Immature natural killer cell (primary cell): ENCODE measurements at places on chromosomes 3 and 15. TPM values are rescaled to one million over a fixed set of nuclear protein-coding genes. Genes with fewer than 3 reads are reported as not detected.

- H3K27me3 ChIP-seq, result no peaks in the 10 kb centered on the region
- no peak for DNase-seq
- H3K36me3 ChIP-seq, result no peaks in the 10 kb centered on the region
- no peaks in the 10 kb centered on the region for H3K4me1 ChIP-seq
These were observed 67.5 kb upstream of the CADPS start for GRCh38 chr3:62942764-62943163.

DNA sequence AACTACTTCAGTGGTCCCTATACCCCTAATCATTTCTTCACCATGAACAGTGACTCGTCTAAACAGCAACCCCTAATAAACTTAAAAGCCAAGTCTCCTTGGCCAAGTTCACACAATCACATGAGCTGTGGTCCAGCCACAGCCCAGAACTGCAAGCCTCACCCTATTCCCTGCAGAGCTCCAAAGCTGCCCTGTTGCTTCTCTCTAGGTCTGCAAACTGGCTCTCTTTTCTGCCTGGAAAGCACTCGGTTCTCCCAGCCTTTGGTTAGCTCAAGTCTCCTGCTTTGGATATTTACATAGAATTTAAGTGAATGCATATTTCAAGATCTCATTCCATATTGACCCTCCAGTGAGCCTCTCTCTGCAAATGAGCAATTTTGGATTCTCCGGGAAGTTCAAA lies 107.0 kb downstream of the TOP2B start:
- no peaks in the 10 kb centered on the region for H3K27me3 ChIP-seq
- no peaks in the 10 kb centered on the region for H3K4me1 ChIP-seq
- no peak for DNase-seq
- no peaks in the 10 kb centered on the region for H3K36me3 ChIP-seq

DNA sequence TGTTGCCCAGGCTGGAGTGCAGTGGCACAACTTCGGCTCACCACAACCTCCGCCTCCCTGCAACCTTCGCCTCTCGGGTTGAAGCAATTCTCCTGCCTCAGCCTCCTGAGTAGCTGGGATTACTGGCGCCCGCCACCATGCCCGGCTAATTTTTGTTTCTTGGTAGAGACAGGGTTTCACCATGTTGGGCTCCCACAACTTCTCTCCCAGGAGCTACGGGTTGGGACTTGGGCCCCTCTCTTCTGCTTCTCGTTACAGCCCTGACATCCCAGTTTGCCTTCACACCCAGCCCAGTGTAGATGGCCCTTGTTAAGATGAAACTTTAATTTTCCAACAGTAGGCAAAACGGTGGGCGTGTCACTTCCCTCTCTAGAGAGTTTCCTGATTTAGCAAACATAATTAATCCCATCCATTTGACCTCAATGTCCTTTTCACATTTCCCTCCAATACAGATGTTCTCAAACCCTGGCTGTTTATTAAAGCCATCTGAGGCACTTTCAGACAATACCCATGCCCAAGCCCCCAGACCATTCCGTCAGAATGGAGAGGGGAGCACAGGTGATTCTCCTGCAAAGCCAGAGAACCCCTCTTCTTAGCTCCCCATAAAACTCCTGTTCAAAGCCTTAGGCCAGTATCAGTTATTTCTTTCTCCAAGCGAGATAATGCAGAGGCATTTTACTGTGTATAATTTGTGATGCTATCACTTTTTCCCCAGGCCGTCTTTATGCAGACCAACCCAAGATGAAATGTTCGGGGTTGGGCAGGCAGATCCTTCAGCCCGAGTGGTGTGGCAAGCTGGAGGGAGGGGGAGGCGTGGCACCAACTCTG lies 245.7 kb downstream of the XXYLT1 start:
- H3K27me3 ChIP-seq, result no peaks in the 10 kb centered on the region
- H3K27ac ChIP-seq, result no peak overlapping the region
- no peaks in the 10 kb centered on the region for H3K36me3 ChIP-seq
- no peaks in the 10 kb centered on the region for H3K4me1 ChIP-seq

GRCh38 chr15:68389041-68389930 lies 42.7 kb downstream of the ITGA11 start:
- H3K36me3 ChIP-seq, result no peaks in the 10 kb centered on the region
- no peak overlapping the region for H3K27ac ChIP-seq
- H3K4me1 ChIP-seq, result no peaks in the 10 kb centered on the region
- peaks cover 5% of the 10 kb centered on the region for H3K27me3 ChIP-seq

Gene P2RY13
- 0.18 TPM for polyA plus RNA-seq

Gene KNG1
- not detected for polyA plus RNA-seq

Gene CFAP20DC
- not detected for polyA plus RNA-seq

Gene SLC24A5
- not detected for polyA plus RNA-seq
